ENCODE measurements at places on chromosomes 5 and 9.

GRCh38 chr9:134303601-134304000, 22.7 kb upstream of the RXRA start:
- no peak for DNase-seq

GRCh38 chr9:131270171-131271015, 5.9 kb downstream of the FAM78A start:
- no peak for DNase-seq

DNA sequence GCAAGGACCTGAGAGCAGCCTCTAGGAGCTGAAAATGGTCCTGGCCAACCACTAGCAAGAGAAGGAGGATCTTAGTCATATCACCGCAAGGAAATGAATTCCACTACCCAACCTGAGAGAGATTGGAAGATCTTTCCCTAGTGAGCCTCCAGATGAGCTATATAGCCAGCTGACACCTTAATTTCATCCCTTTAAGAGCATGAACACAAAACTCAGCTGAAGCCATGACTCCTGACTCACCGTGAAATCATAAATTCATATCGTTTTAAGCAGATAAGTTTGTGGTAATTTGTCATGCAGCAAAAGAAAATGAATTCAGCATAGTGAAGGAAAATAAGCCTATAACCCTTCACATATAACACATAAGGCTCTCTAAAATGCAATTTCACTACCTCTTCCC, 23.5 kb downstream of the MAPKAP1 start:
- DNase-seq = peak; percentile 41

- DNase-seq = peak; percentile 75
Observed at GRCh38 chr9:88388886-88389605, 802 bp downstream of the SPIN1 start.

DNA sequence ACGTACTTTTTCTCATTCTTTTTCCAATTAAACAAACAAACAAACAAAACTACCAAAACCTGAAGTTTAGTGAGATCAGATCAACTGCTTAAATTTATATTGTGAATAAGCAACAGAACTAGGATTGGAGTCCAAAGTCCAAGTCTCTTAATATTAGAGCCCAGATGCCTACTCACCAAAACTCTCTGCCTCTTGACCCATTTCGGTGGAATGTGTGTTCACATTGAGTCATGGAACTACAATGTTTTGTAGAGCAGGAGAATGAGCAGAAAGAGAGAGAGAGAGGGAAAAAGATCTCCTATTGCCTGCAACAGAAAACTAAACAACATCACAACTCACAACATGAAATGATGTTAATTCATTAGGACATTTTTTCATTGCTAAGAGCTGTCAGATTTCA, 751.1 kb downstream of the TLR4 start:
- no peak for DNase-seq

GRCh38 chr9:130234340-130235260, 31.0 kb upstream of the HMCN2 start:
- DNase-seq = no peak
